H1 (cell line): ENCODE measurements at places on chromosomes 1 and 21.
A peak's percentile ranks its signal among the peaks of the same experiment; 100 is the strongest.

DNA sequence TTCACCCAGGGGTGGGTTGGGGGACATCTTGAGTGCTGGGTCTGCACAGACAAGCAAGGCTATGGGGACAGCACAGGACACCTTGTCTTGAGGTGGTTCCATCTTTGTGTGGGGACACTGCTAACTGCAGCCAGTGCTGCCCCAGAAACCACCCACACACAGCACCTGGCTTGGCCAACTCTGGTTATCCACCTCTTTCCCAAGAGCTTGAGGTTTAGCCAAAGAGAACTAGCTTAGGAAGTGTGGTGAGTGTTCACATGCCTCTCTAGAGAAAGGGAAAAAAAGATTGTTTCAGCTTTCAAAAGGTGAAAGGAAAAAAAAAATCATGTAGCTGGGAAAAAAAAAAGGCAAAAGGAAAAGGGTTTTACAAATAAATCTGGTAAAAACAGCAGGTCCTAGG lies 32.4 kb downstream of the BCAR3 start:
- DNase-seq, result no peak

- DNase-seq, result no peak
These were observed 24.7 kb upstream of the DISP1 start for GRCh38 chr1:222790115-222790514.

- DNase-seq, result no peak
These were observed 5.4 kb downstream of the HSD11B1 start for GRCh38 chr1:209710093-209710492.

- DNase-seq, result no peak
These were observed 24.7 kb upstream of the ADGRB2 start for GRCh38 chr1:31788825-31789256.

- DNase-seq, result peak; percentile 28
These were observed 31.1 kb downstream of the RUNX3 start for GRCh38 chr1:24898909-24899439.

- DNase-seq, result no peak
These were observed 168.4 kb downstream of the ZC3H11B start for GRCh38 chr1:219444474-219444873.

- no peak for DNase-seq
These were observed 117.7 kb downstream of the ETS2 start for GRCh38 chr21:38923429-38923828.

- no peak for DNase-seq
These were observed at the start of gene PEA15 for GRCh38 chr1:160205242-160206035. Gene PEA15 (plus strand): TSS chr1:160205384. CDS start chr1:160211545, 6,161 bp downstream.
